ENCODE measurements at places on chromosomes 7 and 10.

- no peak for DNase-seq
These were observed 109.8 kb upstream of the AGR3 start for GRCh38 chr7:16991551-16991950.

DNA sequence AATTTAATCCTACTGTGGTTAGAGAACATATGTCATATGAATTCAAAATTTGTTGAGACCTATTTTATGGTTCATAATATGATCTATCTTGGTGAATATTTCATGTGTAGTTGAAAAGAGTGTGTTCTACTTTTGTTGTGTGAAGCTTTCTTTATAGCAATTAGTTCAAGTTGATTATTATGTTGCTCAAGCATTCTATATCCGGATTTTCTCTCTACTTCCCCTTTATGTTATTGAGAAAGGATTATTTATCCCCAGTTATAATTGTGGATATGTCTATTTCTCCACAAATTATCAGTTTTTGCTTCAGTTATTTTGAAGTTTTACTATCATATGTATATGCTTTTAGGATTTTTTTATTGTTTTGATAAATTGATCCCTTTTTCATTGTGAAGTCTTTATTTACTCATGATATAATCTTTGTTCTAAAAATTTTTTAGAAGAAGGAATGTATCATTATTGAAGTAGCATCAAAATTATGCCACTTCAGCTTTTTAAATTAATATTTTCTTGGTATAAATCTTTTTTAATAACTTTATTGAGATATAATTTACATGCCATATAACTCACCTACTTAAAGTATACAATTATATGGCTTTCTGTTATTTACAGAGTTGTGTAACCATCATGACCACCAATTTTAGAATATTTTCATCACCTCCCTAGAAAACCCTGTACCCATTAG, 12.0 kb upstream of the MEST start:
- DNase-seq: no peak

DNA sequence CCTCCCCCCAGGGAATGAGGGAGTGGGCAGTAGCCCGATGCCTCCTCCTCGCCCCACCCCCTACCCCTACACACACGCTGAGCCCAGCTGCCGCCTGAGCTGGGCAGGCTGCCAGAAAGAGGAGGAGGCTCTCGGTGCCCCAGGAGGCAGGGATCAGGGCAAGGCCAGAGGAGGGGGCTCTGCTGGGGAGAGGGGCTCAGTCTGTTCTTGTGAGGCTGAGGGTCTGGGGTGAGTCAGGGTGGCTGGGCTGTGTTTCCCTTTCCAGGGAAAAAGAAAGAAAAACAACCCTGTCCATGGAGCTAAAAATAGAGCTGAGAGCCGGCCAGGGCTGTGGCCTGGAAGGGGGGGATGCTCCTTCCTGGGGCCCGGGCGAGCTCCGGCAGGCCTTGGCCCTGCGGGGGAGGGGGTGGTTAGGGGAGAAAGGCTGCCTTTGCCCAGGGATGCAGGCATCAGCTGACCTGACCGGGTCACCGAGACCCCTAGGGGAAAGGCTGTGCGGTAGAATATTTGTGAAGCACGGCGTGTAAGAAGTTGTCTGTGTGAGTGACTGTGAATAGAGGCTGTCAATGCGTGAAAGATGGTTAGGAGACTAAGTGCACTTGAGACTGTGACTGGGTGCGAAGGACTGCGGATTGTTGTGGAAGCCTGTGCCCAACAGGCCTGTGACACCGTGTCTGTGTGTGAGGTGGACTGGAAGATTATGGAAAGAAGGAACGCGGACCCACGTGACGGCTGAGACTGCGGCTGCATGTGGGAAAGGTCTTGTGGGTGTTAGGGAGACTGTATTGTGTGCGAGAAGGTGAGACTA, 1.2 kb upstream of the LZTS2 start:
- DNase-seq: peak; percentile 70

- DNase-seq: no peak
These were observed 23.3 kb downstream of the MYOF start for GRCh38 chr10:93458821-93459257.

DNA sequence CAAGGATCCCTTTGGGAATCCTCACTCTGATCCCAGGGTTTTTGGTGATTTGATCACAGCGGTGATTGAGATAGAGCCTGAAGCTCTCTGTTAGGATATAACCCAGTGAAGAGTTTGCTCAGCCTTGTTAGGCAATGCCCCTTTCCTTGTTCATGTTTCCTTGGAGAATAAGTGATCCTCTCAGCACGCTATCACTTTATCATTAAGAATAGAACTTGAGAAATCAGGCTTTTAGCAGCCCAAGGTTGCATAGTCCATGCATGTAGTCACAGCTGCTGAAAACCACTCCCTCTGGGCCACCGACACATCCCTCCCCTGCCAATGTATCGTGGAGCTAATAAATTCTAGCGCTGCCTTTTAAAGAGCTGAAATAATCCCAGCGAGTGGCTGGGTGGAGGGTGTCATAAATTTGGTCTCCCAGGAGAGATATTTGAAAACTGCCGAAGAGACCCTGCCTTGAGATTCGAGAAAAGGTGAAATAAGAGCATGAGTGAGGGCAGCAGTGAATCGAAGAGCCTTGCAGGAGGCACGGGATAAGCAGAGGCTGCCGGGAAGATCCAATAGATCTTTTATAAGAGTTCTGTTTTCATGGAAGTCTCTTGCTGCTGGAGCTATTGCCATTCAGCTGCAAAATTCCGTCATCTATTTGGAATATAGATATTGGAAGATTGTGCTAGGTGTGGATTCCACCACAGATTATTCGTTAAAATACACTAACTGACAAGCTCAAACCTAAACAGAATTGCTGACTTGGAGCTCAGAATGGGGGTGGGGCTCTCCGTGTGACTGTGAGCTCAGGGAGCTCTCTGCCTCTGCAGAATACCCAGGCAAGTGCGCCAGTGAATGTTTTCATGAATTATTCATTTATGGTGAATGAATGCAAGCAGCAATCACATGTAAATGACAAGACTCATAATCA, 249.8 kb downstream of the TRIL start:
- no peak for DNase-seq

DNA sequence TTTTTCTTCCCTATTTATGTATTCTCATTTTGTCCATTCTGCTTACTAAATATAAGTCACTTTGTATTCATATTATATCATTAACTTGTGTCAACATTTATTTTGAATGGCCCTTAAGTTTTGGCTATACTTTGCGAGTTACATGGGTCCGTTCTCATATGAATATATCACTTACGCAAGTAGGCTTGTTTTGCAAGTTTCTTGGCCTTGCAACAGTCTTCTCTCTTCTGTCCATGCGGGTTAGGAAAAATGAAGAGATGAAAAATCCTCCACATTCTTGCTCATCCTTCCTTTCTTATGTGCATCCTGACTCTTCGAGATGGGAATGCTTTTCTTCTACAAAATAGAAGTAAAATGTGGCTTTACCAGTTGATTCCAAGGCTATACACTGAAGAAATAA, 82.8 kb downstream of the GPR158 start:
- DNase-seq: no peak

GRCh38 chr10:60872451-60872850, 71.5 kb downstream of the RHOBTB1 start:
- DNase-seq: no peak

DNA sequence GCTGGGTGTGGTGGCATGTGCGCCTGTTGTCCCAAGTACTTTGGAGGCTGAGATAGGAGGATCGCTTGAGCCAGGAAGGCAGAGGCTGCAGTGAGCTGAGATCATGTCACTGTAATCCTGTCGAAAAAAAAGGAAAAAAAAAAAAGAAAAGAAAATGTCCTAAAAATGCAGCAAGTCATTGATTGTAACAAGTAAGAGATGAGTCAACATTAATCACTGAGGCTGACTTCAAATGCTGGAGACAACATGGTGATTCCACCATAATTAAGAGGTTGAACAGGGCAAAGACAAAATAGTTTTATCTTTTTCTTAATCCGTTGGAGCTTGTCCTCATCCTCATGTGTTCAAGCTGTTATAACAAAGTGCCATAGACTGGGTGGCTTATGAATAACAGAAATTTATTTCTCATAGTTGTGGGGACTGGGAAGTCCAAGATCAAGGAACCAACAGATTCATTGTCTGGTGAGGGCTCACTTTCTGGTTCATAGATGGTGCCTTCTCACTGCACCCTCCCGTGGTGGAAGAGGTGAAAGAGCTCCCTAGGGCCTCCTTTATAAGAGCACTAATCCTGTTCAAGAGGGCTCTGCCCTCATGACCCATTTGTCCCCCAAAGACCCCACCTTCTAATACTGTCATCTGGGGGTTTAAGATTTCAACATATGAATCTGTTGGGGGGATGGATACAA, 60.3 kb downstream of the TBXAS1 start:
- DNase-seq: no peak
